RWPE2 (cell line): ENCODE measurements at places on chromosomes 4 and X.

DNA sequence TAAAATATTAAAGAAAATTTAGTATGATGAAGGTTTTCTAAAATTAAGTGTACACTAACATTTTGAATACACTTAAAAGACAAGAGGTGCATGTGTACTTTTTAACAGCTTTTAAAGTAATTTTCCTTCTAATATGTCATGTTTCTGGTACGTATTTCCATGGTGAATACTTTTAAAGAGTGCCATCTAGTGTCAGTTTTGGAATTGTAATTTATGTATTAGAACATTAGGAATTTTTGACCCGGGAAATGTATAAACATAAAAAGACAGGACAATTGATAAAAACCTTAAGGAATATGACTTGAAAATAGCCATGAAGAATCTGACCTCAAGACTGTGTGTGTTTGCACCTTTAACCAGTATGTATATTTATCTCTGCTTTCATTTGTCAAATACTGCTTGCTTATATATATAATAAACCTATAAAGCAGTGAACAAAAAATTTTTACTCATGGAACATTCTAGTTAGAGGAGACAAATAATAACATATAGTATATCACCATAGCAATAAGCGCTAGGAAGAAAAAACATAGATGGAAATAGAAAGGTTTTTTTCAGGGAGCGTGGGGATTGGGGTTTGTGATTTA is 7.2 kb downstream of the GSTCD start:
- H3K4me3 ChIP-seq = no peak overlapping the region
- peaks cover 41% of the 10 kb centered on the region for H3K4me1 ChIP-seq

- no peaks in the 10 kb centered on the region for H3K27me3 ChIP-seq
- H3K36me3 ChIP-seq = peaks cover 10% of the 10 kb centered on the region
- peaks cover 22% of the 10 kb centered on the region for H3K4me1 ChIP-seq
- no peak for DNase-seq
- no peak overlapping the region for H3K4me3 ChIP-seq
Measured at GRCh38 chrX:16822723-16823122, 36.5 kb downstream of the TXLNG start.

DNA sequence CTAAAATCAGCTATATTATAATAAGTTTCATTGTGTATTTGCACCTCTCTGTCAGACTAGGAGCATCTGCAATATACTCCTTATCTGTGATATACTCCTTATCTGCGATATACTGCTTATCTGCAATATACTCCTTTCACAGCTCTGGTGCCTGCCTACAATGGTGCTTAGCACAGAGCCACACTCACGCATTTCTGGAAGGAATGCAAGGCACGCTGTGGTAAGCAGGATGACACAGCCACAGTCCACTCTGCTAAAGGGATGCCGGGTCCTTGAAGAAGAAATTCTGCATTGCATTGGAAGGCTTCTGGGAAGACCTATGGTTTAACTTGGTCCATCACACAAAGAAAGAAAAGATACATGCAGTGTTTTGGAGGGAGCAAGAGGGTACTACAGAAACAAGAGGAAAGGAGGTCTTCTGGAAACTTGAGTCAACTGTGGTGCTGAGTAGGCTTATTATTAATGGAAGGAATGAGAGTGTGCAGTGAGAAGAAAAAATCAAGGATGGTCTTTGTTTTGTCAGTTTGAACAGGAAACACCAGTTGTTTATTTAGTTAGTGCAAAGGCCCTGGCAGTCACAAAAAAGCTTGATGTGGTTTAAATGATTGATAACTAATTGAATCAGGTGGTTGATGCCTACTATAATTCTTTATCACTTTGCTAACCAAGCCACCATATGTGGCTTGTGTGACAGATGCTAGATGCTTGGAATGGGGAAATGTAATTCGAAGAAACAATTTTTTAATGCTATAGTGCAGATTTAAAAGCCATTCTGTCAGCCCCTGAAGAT is 342.3 kb downstream of the GRXCR1 start:
- H3K27me3 ChIP-seq = no peaks in the 10 kb centered on the region
- no peak for DNase-seq
- H3K4me1 ChIP-seq = no peaks in the 10 kb centered on the region
- H3K4me3 ChIP-seq = no peak overlapping the region

DNA sequence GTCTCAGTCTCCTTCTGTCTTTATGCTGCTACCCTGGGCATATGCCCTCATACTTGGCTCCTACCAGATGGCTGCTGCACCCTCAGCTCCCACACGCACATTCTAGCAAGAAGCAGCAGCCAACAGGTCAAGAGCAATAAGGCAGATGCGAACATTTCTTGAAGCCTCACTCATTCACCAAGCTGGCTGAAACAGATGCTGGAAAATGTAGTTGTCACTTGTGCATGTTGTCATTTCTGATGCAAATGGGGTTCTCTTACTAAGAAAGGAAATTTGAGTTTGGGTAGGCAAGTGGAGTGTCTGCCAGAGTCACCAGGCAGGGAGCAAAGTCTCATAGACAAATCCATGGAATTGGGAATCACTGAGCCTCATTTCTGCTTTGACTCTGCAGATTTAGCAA is 57.4 kb upstream of the SORBS2 start:
- H3K27ac ChIP-seq = no peak overlapping the region
- no peak overlapping the region for H3K4me3 ChIP-seq
- H3K4me1 ChIP-seq = peaks cover 15% of the 10 kb centered on the region
- H3K36me3 ChIP-seq = no peaks in the 10 kb centered on the region
- no peaks in the 10 kb centered on the region for H3K27me3 ChIP-seq

- peaks cover 41% of the 10 kb centered on the region for H3K36me3 ChIP-seq
- H3K4me1 ChIP-seq = peaks cover 25% of the 10 kb centered on the region
- H3K4me3 ChIP-seq = no peak overlapping the region
- peak overlapping the region; percentile 88 for H3K27ac ChIP-seq
- H3K27me3 ChIP-seq = no peaks in the 10 kb centered on the region
- no peak for DNase-seq
Measured at GRCh38 chrX:134545510-134545909, 85.5 kb downstream of the HPRT1 start.

- peaks cover 4% of the 10 kb centered on the region for H3K4me1 ChIP-seq
- DNase-seq = no peak
- no peak overlapping the region for H3K4me3 ChIP-seq
- H3K27me3 ChIP-seq = no peaks in the 10 kb centered on the region
- H3K36me3 ChIP-seq = no peaks in the 10 kb centered on the region
Measured at GRCh38 chrX:44156726-44157125, 183.5 kb upstream of the NDP start.

- H3K36me3 ChIP-seq = peaks cover 85% of the 10 kb centered on the region
- DNase-seq = no peak
- no peaks in the 10 kb centered on the region for H3K4me1 ChIP-seq
- H3K4me3 ChIP-seq = no peak overlapping the region
- no peak overlapping the region for H3K27ac ChIP-seq
Measured at GRCh38 chr4:168856312-168856711, 153.7 kb downstream of the CBR4 start.

- H3K4me3 ChIP-seq = no peak overlapping the region
- H3K27me3 ChIP-seq = no peaks in the 10 kb centered on the region
- no peaks in the 10 kb centered on the region for H3K36me3 ChIP-seq
Measured at GRCh38 chr4:168200685-168201084, 108.3 kb downstream of the ANXA10 start.

DNA sequence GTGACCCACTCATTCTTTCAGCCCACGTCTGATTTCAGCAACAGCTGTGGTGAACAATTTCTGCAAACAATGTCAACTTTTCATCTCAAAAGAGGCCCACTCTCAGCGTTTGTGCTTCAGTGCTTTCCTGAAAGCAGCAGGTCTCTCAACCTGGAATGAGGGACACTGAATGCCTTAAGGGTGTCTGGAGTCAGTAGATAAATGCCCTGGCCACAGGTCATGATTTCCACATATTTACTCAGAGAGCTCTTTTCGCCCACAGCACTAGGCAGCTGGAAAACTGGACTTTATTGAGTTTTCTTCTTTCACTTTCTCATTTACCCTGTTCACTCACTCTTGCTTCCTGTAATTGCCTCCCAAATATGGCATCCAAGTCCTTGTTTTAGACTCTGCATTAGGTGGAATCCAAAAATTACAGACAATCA is 52.8 kb downstream of the NPFFR2 start:
- no peaks in the 10 kb centered on the region for H3K4me1 ChIP-seq
- H3K4me3 ChIP-seq = no peak overlapping the region
- no peak overlapping the region for H3K27ac ChIP-seq
- no peaks in the 10 kb centered on the region for H3K36me3 ChIP-seq
- no peak for DNase-seq

- H3K27me3 ChIP-seq = no peaks in the 10 kb centered on the region
- H3K36me3 ChIP-seq = no peaks in the 10 kb centered on the region
- H3K4me3 ChIP-seq = no peak overlapping the region
- no peak overlapping the region for H3K27ac ChIP-seq
Measured at GRCh38 chrX:85897362-85898126, 149.8 kb downstream of the CHM start.

DNA sequence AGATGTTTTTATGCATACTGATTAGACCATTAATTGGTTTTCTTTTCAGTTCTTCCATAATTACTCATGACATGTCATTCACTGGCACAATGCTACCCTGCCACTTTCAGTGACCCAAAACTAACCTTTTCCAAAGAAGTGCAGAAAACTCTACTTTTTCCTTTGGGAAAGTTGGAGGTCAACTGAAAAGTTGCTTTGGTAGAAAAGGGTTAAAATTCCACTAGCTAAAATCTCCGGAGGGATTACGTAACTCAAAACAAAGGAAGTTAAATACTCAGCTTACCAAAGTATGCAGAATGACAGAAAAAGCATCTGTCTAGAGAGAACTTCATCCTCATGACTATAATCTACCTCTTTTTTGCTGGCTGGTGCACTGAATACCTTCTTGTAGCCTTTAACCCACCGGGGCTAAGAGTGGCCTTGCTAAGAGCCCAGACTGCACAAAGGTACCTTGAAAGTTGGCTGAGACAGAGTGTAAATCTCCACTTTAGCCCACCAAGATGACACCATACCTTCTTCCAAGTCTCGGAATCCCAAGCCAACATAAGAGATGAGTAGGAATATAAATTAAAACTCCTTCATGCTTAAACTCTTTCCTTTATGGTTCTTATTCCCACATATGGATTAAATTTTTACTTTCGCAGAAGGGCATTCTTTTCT is 1099.5 kb upstream of the INTU start:
- no peak overlapping the region for H3K27ac ChIP-seq
- no peak overlapping the region for H3K4me3 ChIP-seq
- H3K36me3 ChIP-seq = no peaks in the 10 kb centered on the region
- H3K4me1 ChIP-seq = no peaks in the 10 kb centered on the region

- no peak overlapping the region for H3K4me3 ChIP-seq
- no peak for DNase-seq
- peaks cover 65% of the 10 kb centered on the region for H3K36me3 ChIP-seq
- H3K4me1 ChIP-seq = peaks cover 7% of the 10 kb centered on the region
- no peak overlapping the region for H3K27ac ChIP-seq
Measured at GRCh38 chrX:45818913-45819312, 618.2 kb upstream of the DIPK2B start.

- H3K4me1 ChIP-seq = no peaks in the 10 kb centered on the region
- no peak overlapping the region for H3K4me3 ChIP-seq
- DNase-seq = no peak
- H3K36me3 ChIP-seq = no peaks in the 10 kb centered on the region
- H3K27me3 ChIP-seq = no peaks in the 10 kb centered on the region
Measured at GRCh38 chr4:17400686-17401085, 111.2 kb downstream of the QDPR start.

DNA sequence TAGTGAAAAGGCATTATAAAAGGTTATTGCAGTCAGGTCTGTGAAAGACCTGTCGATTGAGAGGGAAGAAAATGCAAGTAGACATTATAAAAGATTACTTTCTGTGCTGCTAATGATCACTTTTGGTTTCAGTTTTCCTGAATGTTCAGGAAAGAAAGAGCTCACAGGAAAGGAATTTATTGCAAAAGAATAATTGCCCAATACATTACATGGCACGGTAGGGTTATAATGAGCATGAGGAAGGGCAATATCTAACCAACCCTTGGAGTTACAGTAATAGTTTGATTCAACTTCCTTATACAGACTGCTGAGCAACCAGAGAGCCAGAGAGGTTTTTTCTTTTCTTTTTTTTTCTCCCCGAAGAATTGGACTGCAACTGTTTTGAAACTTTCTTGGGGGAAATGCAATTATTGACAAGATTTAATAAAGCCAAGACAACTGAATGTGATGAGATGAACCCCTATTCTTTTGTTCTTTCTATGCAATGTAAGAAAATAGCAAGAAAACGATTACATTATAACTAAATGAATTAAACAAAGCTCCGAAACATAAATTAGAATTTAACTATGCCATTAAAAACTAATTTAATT is 247.0 kb downstream of the C4orf33 start:
- H3K27ac ChIP-seq = peak overlapping the region; percentile 39
- no peak for DNase-seq
- no peaks in the 10 kb centered on the region for H3K36me3 ChIP-seq

- peaks cover 9% of the 10 kb centered on the region for H3K4me1 ChIP-seq
- no peaks in the 10 kb centered on the region for H3K27me3 ChIP-seq
- H3K27ac ChIP-seq = peak overlapping the region; percentile 89
- DNase-seq = peak; percentile 66
- H3K36me3 ChIP-seq = no peaks in the 10 kb centered on the region
Measured at GRCh38 chr4:88283661-88284438, 511 bp downstream of the PPM1K start.

DNA sequence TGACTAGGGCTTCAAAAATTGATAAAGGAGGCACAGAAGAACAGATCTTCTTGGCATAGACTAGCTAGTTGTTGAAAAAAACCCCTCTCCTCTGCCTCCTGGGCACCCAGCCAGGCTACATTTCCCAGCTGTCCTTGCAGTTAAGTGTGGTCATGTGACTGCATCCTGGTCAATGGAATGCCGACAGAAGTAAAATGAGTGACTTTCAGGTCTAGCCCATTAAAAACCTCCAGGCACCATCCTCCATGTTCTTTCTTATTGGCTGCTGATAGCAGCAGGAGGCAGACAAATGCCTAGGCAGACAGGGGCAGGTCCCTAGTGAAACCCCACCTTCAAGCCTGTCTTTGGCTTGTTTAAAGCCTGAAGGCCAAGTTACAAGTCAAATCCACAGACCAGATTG is 35.3 kb downstream of the ATXN3L start:
- no peaks in the 10 kb centered on the region for H3K27me3 ChIP-seq
- peaks cover 15% of the 10 kb centered on the region for H3K4me1 ChIP-seq
- H3K27ac ChIP-seq = no peak overlapping the region
- H3K4me3 ChIP-seq = no peak overlapping the region

- H3K4me1 ChIP-seq = no peaks in the 10 kb centered on the region
- no peak overlapping the region for H3K4me3 ChIP-seq
- H3K27me3 ChIP-seq = no peaks in the 10 kb centered on the region
- DNase-seq = no peak
- no peaks in the 10 kb centered on the region for H3K36me3 ChIP-seq
Measured at GRCh38 chr4:46839128-46839527, 69.9 kb downstream of the COX7B2 start.
